ENCODE measurements at places on chromosomes 16 and 17.

- no peak for DNase-seq
These were observed 23.9 kb upstream of the LITAF start for GRCh38 chr16:11610580-11610979.

GRCh38 chr16:47507701-47508100 is 46.6 kb downstream of the PHKB start:
- DNase-seq: no peak

GRCh38 chr17:55717898-55718735 is 4.5 kb downstream of the TMEM100 start:
- peak; percentile 76 for DNase-seq

GRCh38 chr16:87206646-87207451 is 110.3 kb downstream of the C16orf95 start:
- no peak for DNase-seq

DNA sequence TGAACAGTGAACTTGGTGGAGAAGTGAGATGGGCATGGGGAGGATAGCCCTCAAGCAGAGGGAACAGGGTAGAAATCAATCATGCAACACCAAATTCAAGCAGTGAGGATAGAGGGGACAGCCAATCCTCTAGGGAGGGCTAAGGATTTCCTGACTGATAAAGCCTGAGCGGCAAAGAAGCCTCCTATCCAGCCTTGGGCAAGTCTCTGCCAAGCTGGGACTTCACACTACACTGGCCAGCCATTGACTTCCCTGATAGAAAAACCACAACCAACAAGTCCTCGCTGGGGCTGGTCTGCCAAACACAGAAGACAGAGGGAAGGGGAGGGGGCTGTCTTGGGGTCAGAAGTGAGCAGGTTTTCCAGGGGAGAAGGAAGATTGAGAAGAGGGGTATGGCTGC is 2.5 kb upstream of the FBXL19 start:
- DNase-seq: no peak

Data from NCI-H1092 (cell line).